ENCODE measurements at places on chromosomes 1 and 21.

- DNase-seq = no peak
Observed at GRCh38 chr1:180622658-180623508, 8.9 kb upstream of the XPR1 start.

GRCh38 chr1:42956739-42957138, 1.9 kb downstream of the SLC2A1 start:
- DNase-seq = no peak

- DNase-seq = no peak
Observed at GRCh38 chr1:41617336-41617735, 132.9 kb upstream of the EDN2 start.

- DNase-seq = no peak
Observed at GRCh38 chr1:175927944-175928343, 184.5 kb upstream of the TNR start.

DNA sequence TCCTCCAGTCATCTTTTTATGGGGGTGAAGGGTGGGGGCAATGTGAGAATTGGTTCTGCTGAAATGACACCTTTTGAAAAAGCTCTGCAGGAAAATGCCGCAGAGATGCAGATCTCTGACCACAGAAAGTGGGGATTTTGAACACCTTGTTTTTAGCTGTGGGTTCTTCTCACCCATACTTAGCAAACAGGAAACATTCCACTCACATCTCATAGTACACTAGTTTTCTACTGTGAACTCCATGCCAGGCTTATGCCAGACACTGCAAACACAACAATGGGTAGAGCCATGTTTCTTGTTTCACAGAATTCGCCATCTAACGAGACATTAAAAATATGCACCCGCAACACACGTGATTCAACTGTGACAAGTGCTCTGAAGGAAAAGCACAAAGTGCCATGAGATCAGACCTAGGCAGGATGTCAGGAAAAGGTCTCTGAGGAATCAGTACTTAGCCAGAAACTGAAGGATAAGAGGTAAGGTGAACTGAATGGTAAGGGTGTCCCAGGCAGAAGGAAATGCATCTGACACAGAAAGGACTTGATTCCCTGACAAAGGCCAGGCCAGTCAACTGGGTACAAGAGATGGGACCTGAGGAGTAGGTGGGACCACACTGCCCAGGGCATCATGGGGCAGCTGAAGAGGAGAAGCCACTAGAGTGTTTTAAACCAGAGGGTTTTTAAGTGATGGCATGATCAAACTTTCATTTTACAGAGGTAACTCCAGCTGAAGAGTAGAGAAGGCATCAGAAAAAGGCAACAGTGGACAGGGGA, 83.8 kb upstream of the JAK1 start:
- no peak for DNase-seq

DNA sequence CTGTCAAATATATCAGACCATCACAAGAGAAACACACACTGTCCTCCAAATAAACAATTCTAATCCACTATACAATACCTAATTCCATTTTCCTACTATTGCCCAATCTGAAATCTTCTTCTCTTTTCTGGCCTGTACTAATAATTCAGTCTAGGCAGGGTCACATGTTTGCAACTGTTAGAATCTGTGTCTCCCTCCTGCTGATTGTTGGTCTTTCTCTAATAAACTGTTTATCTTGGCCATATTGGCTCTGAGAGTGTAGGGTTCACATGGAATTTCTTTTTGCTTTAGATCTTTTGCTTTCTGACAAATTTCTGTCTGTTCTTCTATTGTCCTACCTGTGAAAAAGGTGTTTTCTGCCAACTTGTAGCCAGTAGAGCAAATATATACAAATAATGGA, 319.9 kb upstream of the ADAMTS5 start:
- no peak for DNase-seq

DNA sequence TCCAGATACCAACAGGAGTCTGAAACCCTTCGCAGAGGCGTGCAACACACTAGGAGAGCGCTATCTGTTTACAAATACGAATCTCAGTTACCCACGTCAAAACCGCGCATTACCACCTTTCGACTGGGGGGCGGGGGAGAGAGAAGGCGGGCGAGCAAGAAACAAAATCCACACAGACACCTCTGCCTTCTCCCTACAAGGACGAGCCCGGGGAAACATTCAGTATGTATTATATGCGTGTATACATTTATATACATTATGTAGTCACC, 722 bp downstream of the TUT4 start:
- peak; percentile 24 for DNase-seq

GRCh38 chr1:169070547-169070946, 35.9 kb upstream of the ATP1B1 start:
- DNase-seq = no peak

GRCh38 chr1:111576547-111576946, 43.0 kb upstream of the RAP1A start:
- DNase-seq = no peak

DNA sequence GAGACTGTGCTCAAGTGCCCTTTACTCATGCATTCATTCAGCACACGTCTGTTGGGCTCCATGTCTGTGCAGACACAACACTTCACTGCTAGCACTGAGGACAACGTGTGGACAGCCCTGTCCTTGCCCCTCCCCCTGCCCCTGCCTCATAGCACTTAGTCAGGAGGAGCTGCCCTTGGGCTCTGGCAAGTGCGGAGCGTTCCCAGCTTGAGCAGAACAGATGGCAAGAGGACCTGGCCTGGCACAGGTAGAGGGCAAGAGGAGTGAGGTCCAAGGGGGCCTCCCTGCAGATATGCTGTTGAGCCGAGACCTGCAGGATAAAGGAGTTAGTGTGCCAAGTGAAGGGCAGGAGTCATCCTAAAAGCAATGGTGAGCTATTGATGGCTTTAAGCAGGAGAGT, 81.3 kb downstream of the GRIK3 start:
- no peak for DNase-seq

- no peak for DNase-seq
Observed at GRCh38 chr1:194717334-194717733, 1530.9 kb upstream of the B3GALT2 start.

- no peak for DNase-seq
Observed at GRCh38 chr1:147781056-147781471, 20.7 kb upstream of the GJA5 start.

GRCh38 chr1:86419277-86419903, 4.6 kb upstream of the CLCA2 start:
- DNase-seq = no peak

GRCh38 chr1:178938101-178938958, 67.5 kb upstream of the ANGPTL1 start:
- no peak for DNase-seq

Measured in stimulated activated CD4-positive, alpha-beta T cell treated with anti-CD3 and anti-CD28 coated beads, Interleukin-15, amount 100 ng/mL, for 1 hour (primary cell).